ENCODE measurements at places on chromosomes 1 and 21.

GRCh38 chr1:184376369-184376768, 10.5 kb upstream of the C1orf21 start:
- DNase-seq = no peak

GRCh38 chr1:155301342-155301841, at the start of gene PKLR:
TSS of gene PKLR (minus strand) at chr1:155301438. CDS start at chr1:155301395, 43 bp downstream.
- DNase-seq = no peak

DNA sequence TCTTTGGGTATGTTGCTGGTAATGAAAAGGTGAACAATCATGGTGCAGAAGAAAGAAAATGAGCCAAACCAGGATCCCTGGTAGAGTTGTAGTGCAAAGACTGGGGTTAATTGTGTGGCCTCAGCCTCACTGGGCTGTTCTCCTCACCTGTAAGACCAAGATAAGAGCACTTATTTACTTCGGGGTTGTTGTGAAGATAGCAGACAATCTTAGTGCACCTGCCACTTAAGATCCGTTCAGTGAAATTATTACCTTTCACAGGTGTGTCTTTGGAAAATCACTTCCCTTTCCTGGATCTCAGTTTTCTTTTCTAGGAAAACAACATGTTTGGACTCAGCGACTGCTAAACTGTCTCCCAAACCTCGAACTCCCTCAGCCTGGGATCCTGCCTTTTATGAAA, 1.3 kb upstream of the FGGY start:
- no peak for DNase-seq

DNA sequence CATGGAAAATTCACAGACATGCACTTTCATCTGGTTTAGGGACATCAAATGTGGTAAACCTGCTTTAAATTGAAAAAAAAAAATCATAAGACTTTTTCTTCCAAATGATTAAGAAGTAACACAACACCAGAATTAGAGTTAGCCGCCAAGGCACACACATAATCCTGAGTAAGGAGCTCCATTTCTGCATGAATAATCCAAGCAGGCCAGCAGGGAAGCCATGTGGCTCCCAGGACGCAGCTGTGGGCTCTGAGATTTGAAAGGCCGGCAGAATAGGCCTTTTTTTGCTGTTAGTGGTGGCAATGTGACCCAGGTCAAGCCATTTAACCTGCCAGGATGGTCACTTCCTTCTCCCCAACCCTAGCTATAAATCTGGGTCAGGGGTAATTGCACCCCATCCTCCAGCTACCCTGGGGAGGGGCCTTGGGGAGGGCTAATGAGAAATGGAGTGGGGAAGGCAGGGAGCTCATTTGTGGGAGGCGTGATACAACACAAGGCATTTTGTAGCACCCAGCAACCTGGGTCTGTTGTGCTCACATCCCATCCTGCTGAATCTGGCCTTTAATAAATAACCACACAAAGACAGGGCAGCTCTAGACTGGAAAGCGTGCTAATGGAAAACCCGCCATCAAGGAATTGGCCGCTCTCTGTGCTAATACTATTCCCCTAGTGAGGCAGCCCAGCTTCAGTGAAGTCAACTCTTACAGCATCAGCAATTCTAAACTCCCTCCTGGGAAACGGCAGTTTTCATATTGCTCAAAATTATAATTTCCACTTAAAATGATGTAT, 178.5 kb downstream of the RHOU start:
- DNase-seq = no peak

DNA sequence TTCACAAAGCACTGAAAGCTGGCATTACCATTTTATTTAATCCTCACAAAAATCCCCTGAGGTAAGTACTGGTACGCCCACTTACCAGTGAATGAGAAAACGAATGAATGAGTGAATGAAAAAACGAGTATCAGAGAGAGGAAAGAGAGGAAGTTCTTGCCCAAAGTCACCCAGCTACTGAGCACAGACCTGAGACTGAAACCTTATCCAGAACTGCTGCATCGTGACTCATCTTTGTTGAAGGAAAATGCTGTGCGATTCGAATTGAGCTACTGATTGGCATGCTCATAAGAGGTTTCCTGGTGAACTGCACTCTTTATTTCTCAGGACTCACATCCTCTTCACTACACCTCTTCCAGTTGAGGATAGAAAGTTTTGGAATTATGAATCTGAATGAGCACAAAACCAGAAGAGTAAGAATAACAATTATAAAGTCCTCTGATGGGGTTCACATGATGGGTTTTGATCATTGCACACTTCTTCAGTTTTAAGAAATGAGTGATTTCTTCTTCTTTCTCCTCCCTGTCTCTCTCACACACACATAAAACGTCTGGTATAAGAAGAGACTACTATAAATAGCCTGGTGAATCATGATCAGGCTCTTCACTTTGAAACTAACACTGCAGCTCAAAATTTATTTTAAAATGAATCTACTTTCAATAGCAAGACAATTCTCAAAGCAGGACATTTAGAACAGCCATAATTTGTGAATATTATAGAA, 32.1 kb downstream of the IL12RB2 start:
- DNase-seq = no peak

DNA sequence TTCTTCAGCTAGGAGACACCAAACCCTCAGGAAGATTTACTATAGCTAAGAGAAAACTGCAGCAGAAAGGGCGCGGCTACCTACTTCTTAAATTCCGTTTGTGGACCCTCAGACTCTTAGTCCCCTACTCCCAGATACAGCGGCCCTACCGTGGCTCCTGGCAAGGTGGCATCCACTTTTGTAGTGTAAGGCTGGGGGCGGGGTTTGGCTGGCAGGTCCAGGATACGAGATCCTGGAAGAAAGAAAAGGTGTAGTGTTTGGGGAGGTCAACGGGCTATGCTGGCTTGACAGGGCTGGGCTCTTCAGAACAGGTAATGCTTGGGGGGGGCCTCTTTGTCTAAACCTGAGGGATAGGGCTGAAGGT, 280 bp downstream of the CREB3L4 start:
- peak; percentile 79 for DNase-seq

DNA sequence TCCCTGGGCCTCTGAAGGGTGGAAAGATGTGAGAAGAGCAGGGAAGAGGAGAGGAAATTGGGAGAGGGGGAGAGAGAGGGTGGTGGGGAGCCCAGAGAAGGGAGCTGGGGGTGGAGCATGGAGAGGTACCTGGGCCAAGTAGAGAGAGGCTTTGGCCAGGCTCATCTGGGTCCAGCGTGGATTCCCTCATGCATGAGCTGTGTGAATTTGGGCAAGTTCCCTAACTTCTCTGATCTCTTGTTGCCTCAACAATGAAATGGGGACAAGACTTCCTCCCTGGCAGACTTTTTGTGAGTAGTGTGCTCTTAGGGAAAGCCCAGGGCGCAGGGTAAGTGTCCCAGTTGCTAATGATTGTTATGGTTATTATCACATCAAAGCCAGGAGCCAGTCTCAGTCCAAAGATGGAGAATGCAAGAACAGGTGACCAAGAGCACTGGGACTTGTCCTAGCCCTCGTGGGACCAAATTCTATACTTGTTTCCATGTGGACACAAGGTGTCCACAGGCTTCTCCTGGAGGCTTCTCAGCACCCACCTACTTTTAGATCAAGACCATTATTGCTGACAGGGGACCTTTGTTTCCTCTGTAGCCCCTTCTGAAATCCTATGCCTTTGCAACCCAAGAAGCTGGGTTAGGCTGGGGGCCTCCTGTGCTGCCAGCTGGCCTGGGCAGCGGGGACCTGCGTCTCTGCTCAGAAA, 13.9 kb downstream of the IL6R start:
- no peak for DNase-seq

GRCh38 chr1:195763907-195764374, 844.3 kb downstream of the KCNT2 start:
- no peak for DNase-seq

DNA sequence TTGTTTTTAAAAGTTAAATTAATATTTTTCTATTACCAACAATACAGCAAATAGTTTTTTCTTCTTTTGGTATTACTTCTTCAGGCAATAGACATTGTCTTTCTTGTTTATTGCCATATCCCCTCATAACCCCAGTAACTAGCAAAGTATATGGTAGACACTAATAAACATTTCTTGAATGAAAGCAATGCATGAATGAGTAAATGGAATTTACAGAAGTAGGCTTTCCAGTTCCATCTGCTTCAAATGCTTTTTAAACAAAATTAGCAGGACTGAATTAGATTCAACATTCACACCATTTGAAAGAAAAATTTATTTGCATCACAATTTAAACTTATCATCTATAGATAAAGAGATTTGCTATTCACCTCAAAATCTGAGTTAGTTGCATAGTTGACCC, 5.6 kb upstream of the DR1 start:
- DNase-seq = no peak

DNA sequence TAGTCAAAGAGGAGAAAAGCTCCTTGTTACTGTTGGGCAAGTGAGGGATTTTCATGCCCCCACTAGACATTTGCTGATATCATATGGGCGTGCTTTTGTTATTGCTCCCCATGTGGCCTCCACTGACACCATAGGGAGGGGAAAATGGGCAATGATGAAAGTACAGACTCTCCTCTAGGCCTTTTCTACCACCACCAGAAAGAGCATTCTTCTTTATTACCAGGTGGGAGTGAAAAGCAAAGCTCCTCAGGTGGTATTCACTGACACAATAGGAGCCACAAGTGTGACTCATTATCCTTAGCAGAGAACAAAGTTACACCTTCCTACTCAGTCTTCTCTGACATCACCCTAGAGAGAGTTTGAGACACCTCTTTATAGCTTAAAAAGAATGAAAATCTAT, 667.1 kb downstream of the LTN1 start:
- no peak for DNase-seq

DNA sequence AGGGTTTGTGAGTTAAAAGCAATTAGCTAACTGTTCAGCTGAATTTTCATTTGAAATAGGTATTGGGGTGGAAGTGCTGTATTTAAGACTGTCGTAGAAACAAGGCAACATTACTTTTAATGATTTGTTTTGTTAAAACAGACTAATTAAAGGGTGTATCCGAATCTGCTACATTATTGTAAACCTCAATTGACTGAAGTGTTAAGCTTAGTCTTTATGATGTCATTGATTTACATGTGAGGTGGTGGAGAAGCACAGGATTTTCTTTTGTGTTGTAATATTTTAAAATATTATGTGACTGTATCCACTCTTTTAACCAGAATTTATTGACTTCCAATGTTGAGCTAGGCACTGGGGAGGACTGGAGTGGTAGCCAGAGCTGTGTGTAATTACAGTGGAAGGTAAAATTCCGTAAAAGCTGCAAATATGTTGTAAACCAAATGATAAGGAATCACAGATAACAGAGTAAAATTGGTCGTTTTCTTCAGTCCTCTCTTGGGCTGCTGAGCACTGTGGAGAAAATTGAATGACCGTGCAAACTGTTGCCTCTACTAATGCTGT, 1.6 kb downstream of the HOOK1 start:
- no peak for DNase-seq

DNA sequence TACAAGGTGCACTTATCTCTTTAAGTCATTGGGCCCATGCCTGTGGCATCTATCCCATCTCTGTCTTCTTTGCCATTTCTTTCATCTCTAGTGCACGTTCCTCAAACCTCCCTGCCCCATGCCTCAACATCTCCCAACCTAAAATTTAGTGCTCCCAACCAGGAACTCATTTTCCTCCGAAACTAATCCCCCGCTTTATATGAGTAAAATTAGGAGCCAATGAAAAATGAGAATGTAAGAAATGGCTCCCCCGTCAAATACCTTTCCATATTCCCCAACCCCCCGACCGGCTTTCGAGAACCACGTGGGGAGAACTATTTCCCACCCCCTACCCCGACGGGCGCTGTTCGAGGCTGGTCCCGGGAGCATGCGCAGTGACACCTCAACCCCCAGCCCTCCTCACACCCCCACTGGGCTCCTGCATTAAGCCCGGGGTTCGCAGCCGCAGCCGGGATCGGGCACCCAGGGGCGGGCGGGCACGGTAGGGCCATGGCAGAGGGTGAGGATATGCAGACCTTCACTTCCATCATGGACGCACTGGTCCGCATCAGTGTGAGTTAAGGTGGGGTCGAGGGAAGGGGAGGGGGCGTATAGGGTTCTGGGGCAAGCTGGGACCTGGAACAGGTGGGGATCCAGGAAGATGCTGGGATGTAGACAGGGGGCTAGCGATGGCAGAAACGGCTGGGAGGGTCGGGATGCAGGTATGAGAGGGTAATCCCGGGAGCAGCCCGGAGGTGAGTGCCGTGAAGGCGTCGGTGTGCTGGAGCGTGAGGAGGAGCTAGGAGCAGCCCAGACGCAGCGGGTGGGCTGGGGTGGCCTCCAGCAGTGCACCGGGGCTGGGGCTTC, at the start of gene TRIM46:
Gene TRIM46, plus strand, starts transcription at position 372 of the 846 bp plus-strand sequence. Its CDS starts 118 bp downstream, at position 490.
- DNase-seq = peak; percentile 45

- no peak for DNase-seq
These were observed 464.3 kb downstream of the CAMTA1 start for GRCh38 chr1:7249516-7249915.

GRCh38 chr1:183032122-183032921, 9.1 kb downstream of the LAMC1 start:
- DNase-seq = no peak

- DNase-seq = no peak
These were observed 34.5 kb downstream of the TYW3 start for GRCh38 chr1:74767490-74767889.

DNA sequence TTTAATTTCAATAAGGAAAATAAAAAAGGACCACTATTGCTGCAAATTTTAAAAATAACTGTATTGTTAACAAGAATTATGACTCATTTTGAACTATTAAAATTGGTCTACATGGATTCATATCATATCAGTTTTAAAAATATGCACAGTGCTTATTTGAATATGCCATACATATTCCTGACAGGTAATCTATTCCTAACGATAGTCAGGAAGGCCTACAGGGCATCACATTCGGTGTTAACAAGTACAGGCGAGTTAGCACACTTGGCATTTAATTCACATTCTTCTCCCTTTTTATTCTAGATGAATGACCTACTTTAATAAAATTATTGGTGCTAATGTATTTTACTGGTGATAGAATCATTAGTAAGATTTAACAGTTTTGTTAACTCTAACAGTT, 174.6 kb downstream of the USH2A start:
- DNase-seq = no peak

- DNase-seq = no peak
These were observed 48.4 kb downstream of the SLAMF6 start for GRCh38 chr1:160474392-160475242.

- no peak for DNase-seq
These were observed 57.3 kb downstream of the SYF2 start for GRCh38 chr1:25174730-25175612.

DNA sequence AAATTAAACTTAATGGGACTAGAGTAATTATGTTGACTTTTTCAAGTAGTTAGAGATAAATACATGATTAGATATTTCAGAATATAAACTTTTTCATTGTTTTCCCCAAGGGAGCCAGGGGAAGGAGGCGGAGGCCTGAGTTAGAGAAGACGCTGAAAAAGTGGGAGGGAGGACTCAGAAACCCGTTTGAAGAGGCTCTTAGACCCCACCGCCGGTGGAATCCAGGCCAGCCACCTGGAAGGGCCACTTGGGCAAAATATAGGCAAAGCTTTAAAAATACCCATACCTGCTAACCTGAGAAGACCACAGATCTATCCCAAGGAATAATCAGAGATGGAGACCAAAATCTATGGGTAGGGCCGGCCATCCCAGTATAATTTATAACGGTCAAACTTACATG, 242.6 kb downstream of the PTPRU start:
- DNase-seq = no peak

DNA sequence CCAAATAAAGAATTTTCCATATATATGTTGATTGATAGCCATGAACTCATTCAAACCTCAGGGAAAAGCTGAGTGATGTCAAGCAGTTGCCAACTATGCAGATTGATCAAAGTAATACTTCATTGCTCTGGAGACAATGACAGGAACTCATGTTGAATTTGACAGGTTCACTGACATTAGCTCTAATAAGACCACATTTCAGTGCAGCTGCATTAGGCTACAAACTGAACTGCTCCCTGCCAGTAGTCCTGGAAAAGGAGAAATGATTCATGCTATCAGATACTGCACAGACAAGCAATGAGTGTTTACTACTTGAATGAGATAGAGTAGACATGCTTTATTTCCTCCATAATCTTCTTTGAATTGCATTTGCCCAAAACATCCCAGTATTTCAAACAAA, 948.4 kb downstream of the MRPL39 start:
- DNase-seq = no peak

Measured in left colon (tissue), 2 donors.